NCI-H1092 (cell line): ENCODE measurements at places on chromosomes 6 and 20.

GRCh38 chr6:10411971-10412460, 2.9 kb downstream of the TFAP2A start:
- DNase-seq: no peak

- no peak for DNase-seq
Observed at GRCh38 chr6:113442040-113442439, 415.1 kb upstream of the MARCKS start.

DNA sequence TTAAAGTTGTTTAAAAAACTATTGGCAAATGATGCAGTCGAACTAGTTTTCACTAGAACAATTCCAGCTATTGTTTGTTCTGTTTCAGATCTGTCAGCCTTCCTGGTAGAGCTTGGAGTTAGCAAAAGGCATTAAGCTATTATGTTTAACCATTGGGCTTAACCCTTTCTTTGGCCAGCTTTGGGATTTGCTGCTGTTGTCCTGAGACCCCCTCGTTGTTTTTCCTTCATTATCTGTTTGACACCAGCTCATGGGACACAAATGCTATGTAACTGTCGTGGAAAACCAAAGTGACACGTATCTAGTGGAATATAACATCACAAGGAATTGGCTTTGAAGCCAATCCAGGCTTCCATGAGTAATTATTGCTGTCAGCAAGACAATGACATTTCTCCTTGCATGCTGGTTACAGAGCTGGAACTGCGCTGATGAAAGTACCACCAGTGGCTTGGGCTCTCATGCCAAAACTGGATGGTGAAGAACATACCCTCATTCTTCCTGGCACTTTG, 96.0 kb downstream of the EYA2 start:
- DNase-seq: no peak

DNA sequence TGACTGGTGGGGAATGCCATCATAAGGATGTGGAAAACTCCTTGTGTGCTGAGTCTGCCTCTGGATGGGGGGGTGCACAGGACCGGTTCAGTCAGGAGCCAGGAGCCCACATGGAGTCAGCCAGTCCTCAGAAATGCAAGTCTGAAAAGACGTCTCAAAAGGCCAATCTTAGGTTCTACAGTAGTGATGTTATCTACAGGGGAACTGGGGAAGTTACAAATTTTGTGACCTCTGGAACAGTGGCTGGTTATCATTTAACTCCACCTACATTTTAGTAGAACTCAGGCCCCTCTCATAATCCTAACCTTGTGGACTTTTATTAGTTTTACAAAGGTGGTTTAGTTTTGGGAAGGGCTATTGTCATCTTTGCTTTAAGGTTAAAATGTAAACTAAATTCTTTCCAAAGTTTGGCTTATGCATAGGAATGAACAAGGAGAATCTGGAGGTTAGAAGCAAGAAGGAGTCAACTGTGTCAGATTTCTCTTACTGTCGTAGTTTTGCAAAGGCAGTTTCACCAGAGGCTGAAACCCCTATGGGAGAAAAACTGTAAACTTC, 13.7 kb upstream of the TBC1D22B start:
- DNase-seq: no peak

DNA sequence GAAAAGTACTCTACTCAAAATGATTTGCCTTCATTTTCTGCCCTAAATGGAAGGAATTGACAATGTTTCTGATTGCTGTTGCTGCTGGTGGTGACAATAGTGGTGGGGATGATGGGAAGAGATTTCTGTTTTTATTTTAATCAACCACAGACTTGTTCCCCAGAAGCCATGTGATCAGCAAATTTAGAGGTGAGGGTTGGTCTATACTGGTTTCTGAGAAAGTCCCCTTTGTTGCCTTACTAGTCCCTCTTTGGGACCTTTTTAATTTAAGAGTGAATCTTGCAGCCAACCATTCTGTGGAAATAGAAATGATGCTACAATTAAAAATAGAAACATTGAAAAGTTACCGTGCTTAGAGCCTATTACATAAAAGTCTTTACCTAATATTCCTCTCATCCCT, 43.2 kb downstream of the AIG1 start:
- no peak for DNase-seq

- no peak for DNase-seq
Observed at GRCh38 chr20:24098886-24099285, 110.3 kb upstream of the GGTLC1 start.

- DNase-seq: no peak
Observed at GRCh38 chr6:150368762-150369161, at the start of gene IYD. IYD (plus strand) TSS chr6:150369012; CDS start chr6:150369032, 20 bp downstream.
